ENCODE measurements at places on chromosomes 16 and 17.

DNA sequence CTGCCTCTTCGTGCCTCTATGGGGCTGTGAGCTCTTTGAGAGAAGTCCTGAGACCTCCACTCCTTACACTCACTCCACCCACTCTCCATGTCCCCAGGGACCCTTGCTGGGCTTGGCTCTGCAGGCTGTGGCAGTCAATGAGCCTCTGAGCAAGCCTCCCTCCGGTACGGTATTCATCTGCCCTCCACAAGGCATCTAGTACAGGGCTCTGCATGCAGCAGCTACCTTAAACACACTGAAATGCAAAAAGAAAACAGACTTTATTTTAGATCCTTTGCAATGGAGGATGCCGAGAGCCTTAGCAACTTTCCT is 38.9 kb upstream of the SMPD3 start:
- DNase-seq = no peak

- no peak for DNase-seq
Observed at GRCh38 chr17:81386646-81387099, 8.6 kb upstream of the BAHCC1 start.

DNA sequence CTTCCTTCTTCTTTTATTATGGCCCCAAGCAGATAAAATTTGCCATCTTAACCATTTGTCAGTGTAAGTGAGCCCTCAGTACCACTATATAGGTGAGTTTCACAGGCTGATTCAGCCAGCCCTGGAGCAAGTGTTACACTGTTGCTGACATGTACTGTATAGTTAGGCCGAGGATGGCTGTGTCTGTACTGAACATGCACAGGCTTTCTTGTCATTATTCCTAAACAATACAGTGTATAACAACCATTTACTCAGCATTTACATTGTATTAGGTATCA is 53.7 kb downstream of the AMFR start:
- DNase-seq = no peak

DNA sequence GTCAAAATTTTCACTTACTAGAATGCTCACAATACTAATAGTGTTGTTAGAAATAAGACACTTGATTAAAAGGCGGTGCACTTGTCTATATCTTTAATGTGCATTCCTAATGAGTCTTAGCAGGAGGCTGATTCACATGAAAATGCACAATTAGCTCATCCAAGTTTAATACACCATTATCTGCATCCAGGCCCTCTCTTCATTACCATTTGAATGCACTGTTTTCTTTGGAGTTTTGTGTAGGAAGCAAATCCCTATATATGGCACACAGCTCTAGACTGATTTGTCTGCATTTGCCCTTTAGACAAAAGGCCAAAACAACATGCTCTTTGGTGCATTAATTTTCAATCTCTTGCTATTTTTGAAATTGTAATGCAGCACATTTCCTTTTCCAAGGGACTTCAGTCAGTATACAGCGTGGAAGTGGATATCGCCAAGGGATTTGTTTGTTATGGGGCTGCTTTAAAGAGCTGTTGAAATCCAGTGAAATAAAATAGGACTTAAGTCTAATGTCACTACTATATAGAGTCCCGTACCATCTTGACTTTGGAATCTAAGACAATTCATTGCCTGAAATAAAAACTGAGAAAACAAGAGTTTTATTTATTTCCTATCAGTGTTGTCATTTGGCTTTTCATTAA is 257.6 kb upstream of the CPHXL start:
- DNase-seq = no peak

DNA sequence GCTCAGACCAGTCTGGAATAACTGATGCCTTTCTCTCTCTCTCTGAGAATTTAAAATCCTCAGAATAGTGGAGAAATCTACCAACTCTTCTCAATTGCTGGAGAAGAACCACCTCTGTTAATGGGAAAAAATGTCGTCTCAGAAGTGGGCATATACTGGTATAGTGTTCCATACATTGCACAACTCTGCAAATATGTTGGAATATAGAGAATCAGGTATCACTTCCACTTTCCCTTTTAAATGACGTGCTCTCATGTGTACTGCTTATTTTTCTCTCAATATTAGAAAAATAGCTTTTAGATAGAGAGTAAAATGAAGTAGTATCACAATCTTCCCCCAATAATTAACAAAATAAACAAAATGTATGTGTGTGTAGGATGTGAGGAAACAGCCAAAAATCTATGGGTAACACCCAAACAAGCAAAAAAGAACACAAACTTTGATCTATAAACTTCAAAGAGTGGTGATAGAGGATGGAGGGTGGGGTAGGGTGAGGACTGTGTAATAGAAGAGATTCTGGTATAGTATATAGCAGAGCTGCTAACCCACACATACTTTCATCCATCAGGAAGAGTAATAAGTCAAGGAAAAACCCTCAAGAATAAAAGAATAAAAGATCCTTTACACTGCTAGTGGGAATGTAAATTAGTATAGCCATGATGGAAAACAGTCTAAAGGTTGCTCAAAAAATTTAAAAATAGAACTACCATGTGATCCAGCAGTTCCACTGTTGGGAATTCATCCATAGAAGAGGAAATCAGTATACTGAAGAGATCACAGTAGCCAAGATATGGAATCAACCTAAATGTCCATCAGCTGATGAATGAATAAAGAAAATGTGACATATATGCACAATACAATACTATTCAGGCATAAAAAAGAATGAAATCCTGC is 46.9 kb downstream of the NFATC3 start:
- no peak for DNase-seq

DNA sequence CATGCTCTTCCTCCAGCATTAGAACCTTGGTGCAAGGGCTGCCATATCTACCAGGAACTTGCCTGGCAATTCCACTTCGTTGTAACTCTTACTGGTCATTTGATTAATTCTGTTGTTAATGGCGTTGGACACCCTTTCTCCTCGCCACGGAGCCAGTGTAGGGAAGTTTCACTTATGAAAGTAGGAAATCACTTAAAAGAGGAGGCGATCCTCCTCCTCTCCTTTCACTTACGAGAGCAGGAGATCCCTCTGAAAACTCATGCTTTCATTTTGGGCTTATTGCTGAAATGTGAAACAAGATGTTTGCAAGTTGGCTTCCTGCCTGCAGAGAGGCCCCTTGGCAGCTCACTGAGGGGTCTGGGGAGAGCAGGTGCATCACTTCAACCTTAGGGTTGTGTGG is 226.0 kb downstream of the SNX29 start:
- DNase-seq = no peak

DNA sequence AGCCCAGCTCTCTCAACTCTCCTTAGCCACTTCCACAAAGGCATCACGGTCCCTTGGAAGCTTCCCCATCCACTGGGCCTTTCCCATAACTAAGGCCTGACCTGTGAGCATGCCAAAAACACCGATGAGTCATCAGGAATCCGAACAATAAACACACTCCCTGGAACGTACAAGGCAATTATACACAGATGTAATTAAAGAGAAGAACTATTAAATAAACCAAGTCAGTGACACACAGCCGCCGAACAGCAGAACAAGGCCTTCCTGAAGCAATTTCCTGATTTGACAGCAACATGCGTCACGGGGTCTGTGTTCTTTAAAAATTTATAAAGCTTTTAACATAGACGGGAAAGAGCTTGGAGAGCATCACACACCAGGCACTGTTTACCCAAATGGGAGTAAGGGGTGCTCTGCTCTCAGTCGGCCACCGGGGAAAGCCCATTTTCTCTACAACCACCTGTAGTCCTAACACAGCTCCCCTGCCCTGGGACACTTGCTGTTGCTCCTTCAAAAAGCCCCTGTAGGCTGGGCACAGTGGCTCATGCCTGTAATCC is 29.4 kb downstream of the COG7 start:
- no peak for DNase-seq

DNA sequence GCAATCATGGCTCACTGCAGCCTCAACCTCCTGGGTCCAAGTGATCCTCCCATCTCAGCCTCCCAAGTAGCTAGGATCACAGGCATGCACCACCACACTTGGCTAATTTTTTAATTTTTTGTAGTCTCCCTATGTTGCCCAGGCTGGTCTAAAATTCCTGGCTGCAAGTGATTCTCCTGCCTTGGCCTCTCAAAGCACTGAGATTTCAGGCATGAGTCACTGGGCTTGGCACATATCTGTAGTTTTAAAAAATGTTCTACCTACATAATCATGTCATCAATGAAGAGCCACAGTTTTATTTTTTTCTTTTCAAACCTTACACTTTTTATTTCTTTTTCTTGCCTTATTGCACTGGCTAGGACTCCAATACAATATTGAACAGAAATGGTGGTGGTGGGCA is 33.1 kb upstream of the COL1A1 start:
- DNase-seq = no peak

DNA sequence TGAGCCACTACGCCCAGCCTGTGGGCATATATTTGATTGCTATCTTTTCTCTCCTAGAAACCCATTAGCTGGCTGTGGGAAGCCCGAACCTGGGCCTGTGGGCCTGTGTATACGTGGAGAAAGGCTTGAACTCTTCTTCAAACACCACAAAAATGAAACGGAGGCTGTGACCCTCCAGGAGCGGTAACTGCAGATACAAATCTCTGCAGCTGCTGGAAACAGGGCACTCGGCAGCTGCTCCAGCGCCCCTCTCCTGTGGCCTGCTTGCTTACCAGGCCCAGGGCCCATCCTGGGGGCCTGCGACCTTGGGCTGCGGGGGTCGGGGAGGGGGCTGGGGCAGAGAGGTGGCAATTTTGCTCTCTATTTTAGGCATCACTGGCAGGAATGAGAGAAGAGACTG is 28.0 kb upstream of the MTSS2 start:
- DNase-seq = no peak

DNA sequence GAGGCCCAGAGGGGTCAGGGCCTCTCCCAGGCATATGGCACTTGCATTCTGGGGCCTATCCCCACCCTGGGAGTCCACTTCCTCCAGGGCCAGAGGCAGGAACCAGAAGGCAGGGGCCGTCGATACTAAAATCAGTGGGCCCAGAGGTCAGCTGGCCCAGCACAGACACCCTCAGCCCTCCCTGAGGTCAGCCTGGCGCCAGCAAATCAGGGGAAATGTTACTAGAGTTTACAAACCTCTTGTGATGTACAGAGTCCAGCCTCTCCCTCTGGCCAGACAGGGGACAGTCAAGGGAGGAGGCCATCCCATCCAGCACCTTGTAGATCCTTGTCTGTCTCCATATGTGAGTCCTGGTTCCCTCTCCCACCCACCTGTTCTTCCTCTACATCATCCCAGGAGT is 10.8 kb downstream of the CDH5 start:
- DNase-seq = no peak

GRCh38 chr17:20995164-20995872 is 47.5 kb downstream of the USP22 start:
- DNase-seq = no peak

- DNase-seq = no peak
Observed at GRCh38 chr16:23486480-23486879, 23.8 kb downstream of the GGA2 start.

GRCh38 chr17:79374087-79374689 is 236.7 kb downstream of the RBFOX3 start:
- no peak for DNase-seq

DNA sequence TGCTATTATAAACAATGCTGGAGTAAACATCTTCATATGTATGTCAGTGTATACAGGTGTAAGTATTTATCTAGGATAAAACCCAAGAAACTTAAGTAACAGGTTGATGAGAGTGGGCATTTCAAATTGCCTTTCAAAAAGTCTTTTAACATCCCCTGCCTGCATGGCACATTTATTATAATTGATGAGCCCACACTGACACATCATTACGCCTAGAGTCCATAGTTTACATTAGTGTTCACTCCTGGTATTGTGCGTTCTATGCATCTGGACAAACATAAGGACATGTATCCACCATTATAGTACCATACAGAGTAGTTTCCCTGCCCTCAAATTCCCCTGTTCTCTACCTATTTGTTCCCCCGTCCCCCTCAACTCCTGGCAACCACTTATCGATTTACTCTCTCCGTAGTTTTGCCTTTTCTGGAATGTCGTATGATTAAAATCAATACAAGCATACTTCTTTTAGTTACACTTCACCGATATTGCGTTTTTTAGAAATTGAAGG is 53.7 kb downstream of the NACA2 start:
- DNase-seq = no peak

- no peak for DNase-seq
Observed at GRCh38 chr16:28326881-28327610, 34.7 kb downstream of the SBK1 start.

DNA sequence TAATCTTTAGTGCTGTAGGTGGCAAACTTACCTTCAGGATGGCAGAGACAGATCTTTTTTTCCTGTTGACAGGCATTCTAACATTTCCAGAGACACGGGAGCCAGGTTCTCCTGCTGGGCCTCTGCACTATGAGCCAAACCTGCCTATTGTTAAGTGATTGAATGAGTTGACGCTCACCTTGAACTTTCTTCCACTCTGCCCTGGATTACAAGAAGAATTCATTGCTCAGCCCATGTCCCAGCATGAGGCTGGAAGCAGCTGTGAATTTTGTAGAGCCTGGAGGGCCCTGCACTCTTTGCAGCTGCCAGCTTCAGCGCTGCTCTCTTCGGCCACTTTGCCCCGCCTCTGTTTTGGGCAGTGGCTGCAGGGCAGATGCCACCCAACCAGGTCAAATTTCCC is 9.4 kb upstream of the SLC7A5 start:
- DNase-seq = no peak

DNA sequence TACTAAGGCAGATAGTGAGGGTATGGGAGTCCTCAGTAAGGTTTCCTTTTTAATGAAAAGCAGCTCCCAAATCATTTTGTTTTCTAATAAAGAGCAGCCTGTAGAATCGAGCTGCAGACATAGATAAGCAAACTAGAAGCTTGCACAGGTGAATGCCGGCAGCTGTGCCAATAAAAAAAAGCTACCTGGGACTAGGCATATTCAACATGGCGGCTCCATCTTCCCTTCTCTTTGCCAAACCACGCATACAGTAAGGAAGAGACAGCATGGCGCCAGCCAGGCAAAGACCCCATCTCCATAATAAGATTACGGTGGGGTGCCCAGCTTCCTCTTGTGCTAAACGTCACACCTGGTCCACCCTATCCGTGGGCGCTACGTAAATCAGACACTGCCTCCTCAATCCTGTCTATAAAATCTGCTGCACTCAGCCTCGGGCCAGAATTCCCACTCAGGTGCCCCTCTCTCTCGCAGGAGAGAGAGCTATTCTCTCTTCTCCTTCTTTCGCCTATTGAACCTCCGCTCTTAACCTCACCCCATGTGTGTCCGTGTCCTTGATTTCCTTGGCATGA is 92.7 kb upstream of the FA2H start:
- no peak for DNase-seq

DNA sequence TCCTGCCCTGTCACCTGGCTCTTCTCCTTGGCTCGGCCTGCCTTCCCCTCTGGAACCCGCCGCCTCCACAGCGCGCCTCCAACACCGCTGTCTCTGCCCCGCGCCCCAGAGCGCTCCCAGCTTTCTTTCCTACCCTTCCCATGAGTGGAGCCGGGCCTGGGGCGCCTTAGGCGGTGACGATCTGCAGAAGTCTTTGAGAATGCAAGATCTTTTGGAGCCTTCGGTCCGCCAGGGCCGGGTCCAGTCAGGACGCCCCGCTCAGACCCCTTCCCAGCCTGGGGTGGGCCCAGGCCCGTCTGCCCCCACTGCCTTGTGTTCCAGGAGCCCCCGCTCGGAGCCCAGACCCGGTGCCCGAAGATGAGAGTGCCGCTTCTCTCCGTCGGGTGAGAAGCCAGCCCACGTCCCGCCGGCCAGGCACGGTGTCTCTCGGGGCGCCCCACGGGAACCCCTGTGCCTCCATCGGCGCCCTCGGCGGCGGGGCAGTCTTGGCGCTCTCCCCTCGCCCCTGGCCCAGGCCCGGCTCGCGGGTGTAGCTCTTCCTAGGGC is 40.0 kb downstream of the MRM1 start:
- no peak for DNase-seq

- no peak for DNase-seq
Observed at GRCh38 chr17:61996916-61997605, 68.0 kb downstream of the MED13 start.

Measured in NK-92 treated with Interleukin-12 subunit alpha and Interleukin-12 subunit beta, amount 100 ng/mL, for 24 hours (cell line).